Activated CD4-positive, alpha-beta T cell treated with anti-CD3 and anti-CD28 coated beads, Interleukin-2, amount 10 ng/mL, durations not matched to agents 24 days and 14 days (primary cell): ENCODE measurements at places on chromosomes 5 and 9. TPM values are rescaled to one million over a fixed set of nuclear protein-coding genes. Genes with fewer than 3 reads are reported as not detected.

GRCh38 chr5:106728208-106728607 is 942.5 kb downstream of the EFNA5 start:
- DNase-seq, result no peak

- DNase-seq, result no peak
Observed at GRCh38 chr9:137755261-137755927, 122.2 kb upstream of the CACNA1B start.

DNA sequence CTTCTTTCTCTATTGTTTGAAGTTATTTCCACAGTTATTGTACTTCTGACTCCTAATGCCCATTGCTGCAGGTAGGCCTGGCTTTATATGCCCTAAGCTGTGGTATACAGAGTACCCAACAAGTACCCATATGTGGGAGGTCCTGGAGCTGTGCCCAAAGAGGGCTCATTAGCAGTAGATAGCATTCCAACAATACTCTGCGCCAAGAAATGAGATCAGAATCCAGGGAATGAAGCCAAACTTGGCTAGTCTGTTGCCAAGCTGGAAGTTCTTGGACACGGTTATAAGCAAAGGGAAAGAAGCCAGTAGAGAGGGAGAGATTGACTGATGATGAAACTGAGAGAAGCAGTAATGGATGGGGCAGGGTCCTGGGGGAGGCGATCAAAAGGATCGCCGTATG is 29.7 kb upstream of the FAM169A start:
- no peak for DNase-seq

DNA sequence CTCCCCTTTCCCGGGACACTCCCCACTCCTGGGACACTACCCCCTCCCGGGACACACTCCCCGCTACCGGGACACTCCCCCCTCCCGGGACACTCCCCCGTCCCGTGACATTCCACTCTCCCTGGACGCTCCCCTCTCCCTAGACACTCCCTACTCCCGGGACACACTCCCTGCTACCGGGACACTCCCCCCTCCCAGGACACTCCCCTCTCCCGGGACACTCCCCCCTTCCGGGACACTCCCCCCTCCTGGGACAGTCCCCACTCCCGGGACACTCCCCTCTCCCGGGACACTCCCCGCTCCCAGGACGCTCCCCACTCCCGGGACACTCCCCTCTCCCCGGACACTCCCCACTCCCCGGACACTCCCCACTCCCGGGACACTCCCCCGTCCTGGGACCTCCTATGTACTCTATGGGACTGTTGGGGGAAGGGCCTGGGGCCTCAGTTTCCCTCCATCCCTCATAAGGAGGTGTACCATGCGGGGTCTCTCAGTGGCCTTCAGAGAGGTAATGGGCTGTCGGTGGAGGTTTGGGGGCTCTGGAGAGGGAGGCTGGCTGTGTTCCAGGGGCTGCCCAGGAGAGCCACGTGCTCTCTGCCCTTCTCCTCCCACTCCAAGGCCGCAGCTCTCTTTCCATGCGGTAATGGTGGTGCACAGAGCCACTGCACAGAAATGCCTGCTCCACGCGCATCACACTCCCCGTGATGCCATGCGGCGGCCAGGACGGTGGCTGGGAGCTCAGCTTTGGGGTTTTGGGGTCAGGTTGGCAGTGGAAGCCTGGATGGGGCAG is 96.2 kb downstream of the RXRA start:
- DNase-seq, result no peak

DNA sequence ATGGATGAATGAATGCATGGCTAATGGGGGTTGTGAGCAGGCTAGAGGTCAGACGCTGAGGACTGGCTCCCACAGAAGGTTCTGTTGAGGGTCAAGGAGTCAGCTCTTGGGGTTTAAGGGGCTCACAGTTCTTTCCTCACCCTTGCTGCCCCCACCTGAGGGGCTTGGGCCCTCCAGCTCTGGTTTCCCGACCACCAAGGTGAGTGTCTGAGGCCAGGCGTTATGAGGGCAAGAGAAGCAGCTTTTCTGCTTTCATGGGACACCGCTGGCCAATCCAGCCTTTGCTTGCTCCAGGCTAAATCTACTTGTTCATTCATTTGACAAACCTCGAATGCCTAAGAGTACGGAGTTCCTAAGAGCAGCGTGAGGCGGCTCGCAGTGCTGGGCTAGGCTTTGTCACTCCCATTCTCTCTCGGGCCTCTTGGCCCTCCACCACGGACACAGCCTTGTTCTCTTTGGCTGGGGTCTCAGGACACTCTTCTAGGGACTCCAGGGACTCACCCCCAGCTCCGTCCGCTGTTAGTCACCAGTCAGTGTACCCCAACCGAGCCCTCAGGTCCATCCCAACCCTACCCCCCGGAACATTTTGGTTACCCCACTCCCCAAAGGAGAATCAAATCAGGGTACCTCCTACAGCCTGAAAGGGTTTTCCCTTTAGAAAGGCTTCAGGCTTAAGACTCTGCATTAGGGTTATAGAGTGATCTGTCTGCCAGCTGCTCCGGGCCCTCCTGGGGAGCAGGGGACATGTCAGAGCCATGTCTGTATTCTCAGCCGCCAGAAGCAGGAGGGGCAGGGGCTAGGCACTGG is 210.1 kb upstream of the MVB12B start:
- DNase-seq, result no peak

DNA sequence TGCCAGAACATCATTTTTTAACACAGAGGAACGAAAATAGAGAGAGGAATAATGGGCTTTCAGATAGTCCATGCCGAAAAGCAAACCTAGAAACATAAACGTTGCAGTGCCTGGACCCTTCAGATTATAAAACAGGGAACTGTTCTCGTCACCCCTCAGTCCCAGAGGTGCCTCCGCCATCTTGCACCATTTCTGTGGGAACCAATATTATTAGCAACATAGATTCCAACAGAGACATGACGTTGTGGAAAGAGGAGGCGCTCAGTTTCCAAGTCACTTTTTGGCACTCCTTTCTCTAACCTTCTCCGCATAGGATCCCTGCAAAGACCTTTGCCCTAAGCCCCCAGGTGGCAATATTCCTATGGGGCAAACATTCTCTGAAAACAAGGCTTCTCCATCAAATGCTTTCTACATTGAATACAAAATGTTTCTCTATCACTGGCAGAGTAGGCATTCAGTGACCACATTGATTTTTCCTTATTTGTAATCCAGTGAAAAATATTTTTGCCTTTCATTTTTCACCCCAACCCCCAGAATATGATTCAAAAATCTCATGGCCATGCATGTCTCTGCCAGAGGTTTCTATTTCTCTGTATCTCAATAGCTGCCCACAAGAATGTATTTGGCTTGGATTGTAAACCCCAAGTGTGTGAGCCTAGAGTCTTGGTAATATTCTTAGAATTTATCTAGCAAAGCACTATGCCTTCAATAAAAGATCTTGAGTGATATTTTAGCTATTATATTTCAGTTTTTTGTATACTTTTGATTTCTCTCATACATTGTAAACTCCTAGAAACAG is 500.8 kb upstream of the WWC1 start:
- DNase-seq, result no peak

DNA sequence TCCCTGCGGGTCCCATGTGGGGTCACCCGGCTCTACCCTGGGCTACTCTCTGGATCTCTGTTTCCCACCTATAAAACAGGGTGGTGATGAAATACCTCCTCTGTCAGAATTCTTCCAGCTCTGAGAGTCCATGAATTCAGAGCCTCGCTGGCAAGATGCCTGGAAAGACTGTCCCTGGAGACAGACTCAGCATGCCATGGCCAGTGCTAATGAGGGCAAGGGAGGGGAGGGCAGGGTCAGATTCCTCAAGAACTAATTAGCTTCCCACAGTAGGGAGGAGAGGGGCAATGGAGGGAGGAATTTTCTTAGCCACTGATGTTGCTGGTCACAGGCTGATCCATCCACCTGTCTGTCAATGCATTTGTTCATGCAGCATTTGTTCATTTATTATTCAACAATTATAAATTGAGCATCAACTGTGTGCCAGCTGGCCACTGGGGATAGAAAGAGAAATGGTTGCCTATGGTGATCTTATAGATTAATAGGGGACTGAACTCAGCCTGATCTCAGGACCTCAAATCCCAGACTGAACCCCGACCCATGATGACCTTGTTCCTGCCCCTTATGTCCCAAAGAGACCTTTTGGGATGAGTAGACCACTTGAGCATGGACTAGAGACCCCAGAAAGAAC is 4.7 kb downstream of the SYNPO start:
- no peak for DNase-seq

DNA sequence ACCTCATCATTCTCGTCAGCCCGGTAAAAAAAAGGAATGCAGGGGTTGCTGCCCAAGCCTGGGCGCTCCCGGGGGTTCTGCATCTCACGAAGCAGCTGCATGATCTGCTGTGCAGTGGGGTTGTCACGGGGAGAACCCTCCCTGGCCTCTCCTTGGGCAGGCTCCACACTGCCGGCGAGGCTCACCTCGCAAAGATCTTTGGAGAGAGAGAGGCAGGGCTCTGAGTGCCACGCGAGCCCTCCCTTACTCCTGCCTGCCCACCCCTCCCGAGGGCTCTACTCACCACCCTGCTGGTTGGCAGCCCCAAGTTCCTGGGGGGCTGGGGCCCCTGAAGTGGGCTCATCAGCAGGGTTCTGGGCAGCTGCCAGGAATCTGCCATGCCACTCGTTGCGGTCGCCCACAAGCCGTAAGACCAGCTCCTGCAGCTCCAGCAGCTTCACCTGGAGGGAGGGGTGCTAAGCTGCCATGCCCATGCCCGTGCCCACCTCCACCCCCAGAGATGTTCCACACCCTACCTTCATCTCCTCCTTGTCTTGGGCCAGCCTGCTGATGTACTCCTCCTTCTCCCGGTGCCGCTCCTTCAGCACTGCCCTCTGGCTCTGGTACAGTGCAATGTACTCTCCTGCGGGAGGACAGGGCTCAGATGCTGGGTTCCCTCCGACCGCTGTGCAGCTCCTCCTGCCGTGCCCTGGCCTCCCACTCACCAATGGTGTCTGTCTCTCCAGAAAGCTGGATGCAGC is 18.6 kb downstream of the GOLGA2 start:
- no peak for DNase-seq

GRCh38 chr9:129811967-129812363 is 9.0 kb downstream of the TOR1B start:
- DNase-seq, result no peak

DNA sequence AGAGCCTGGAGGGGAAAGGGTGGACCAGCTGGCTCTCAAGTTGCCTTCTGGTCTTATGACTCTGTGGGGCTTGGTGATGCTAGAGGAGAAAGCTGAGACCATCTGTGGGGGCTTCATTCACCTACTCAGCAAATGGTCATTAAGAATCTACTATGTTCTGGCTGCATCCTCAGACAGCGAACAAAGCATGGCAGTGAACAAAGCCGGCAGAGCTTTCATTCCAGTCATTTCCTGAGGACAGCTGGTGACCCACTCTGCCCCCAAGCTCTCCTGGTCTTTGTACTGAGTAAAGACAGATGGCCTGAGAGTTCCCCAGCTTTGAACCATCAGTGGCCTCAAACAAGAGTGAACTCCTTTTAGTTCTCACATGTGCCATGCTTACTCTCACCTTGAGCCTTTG is 48.0 kb downstream of the FGF1 start:
- DNase-seq, result no peak

DNA sequence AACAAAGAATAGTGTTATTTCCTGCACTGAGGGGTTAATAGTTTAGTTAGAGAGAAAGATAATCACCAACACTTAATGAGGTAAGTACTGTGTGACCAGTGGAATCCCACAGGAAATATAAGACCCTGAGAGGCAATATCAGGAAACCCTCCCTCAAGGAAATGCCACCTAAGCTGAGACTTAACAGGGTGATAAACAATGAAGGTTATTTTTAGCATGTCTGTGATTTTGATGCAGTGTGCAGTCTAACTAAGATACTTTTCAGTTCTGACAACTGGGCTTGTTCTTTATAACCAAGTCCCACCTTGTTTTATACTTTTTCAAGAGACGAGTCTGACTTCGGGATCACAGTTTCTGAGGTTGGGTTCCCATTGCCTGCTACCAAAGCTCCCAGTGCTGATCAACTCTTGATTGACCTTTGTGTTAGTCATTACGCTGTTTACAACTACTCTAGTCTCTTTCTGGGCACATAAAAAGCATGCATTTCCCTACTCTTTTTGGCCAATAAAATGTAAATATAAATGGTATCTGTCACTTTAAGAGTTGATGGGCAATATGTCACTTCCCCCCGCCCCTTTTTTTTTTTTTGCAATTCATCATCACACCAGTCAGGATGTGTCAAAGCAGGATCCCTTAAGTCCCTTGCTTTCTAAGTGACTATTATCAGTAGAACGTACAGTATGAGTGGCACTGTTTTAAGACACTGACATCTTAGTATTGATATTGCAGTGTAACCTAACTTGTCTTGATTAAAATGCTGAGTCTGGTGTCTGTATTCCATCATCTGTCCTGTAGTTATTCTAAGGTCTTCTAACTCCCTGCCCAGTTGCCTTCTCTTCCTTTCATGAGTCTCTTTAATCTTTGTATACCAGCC is 31.4 kb downstream of the C6 start:
- no peak for DNase-seq

The GABRA6 gene
- total RNA-seq, result not detected in 2 replicates

The PTGES gene
- 0.09 and 0.12 TPM in 2 replicates for total RNA-seq

The CDKN2B gene
- total RNA-seq, result 0.21 and 0.33 TPM in 2 replicates
